ENCODE measurements at places on chromosomes 5 and 9.

DNA sequence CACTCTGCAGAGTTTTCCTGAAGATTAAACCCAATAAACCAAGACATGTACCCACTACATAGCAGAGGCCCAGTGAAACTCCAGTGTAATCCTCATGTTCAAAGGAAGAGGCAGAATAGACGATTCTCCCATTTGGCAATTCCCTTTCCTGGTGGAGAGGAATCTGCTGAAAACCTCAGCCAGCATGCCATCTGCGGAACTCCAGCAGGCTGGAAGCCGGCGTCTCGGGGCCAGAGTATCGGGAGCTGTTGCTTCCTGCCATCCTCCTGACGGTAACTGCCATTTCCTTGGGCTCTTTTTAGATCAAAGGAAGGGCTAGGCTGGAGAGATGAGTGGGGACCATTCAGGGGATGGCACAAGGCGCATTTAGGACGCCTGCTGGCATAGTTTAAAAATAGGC, 20.5 kb downstream of the NEURL1B start:
- no peak for DNase-seq

DNA sequence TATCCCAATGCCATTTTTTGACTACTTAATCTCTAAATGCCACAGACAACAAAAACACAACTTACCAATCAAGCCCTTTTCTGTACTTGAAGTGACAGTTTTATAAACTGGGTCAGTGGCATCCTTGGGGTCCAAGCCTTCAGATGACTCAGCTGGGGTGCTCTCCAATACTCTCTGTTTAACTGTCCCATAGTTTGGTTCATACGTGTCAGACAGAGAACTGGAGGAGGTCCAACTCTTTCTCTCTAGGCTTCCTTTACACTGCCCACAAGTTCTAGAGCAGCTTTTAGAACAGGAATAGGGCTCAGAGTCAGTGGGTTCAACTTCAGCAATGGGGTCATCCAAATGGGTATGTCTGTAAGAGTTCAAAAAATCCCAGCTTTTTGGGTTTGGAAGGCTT, 166.9 kb downstream of the CDC42SE2 start:
- no peak for DNase-seq

- DNase-seq, result no peak
These were observed 55.3 kb upstream of the SARDH start for GRCh38 chr9:133793471-133793870.

DNA sequence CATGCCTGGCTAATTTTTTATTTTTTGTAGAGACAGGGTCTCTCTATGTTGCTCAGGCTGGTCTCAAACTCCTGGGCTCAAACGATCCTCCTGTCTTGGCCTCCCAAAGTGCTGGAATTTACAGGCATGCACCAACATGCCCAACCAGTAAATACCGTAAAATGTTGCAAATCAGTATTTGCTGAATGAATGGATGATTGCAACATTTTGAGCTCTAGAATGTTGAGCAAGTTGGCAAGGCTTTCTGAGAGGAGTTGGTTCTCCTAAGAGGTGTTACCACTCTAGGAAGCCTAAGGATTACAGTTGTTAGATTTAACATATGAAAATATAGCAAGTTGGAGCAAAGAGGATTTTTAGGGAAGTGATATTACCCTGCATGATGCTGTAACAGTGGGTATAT, 15.6 kb upstream of the DMXL1 start:
- no peak for DNase-seq

GRCh38 chr9:136981588-136982231, 1.1 kb upstream of the LCNL1 start:
- no peak for DNase-seq

- no peak for DNase-seq
These were observed 115.7 kb downstream of the SPATA31D1 start for GRCh38 chr9:82104252-82104651.

GRCh38 chr9:137685741-137686420, 67.1 kb downstream of the EHMT1 start:
- no peak for DNase-seq

GRCh38 chr9:101486693-101487442, 46.8 kb upstream of the RNF20 start:
- DNase-seq, result no peak

DNA sequence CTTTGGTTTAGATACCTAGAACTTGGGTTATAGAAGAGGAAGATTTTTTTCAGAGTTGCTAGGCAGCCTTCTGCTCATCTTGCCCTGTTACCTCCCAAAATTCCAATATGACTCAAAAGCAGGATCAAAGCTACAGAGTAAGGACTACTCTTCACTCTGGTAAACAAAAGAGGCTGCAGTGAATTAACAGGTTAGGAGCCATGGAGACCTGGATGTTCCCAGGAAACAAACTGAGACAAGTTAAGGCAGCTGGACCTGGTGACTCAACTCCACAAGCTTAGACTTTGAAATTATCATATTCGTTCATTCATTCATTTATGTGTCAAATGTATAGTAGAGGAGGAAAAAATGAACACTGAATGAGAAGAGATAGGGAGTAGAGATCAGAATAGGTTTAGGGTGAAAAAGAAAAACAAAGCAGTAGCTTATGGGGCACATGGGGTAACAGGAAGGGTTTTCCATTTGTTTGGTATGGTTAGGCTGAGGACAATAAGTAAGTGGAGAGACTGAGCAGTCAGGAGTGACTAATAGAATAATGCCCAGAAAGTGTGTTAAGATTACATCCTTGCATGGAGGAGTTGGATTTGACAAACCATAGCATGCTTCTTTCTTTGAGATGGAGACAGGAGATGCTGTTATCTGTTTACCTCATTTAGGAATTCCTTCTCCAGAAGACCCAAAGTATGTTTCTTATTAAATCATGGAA, 464.0 kb upstream of the ZNF608 start:
- no peak for DNase-seq

GRCh38 chr5:172730981-172731679, 39.9 kb downstream of the DUSP1 start:
- DNase-seq, result no peak

- no peak for DNase-seq
These were observed 373.7 kb downstream of the TLE4 start for GRCh38 chr9:79945495-79945894.

All from activated T-cell treated with anti-CD3 and anti-CD28 coated beads, Interleukin-2, amount 50 U/mL, for 1 hour (primary cell).